Activated CD4-positive, alpha-beta T cell treated with anti-CD3 and anti-CD28 coated beads, Interleukin-2, amount 50 U/mL, for 4 hours (primary cell): ENCODE measurements at places on chromosomes 7 and 10.

- DNase-seq = no peak
These were observed 17.4 kb downstream of the CALML5 start for GRCh38 chr10:5482016-5482415.

DNA sequence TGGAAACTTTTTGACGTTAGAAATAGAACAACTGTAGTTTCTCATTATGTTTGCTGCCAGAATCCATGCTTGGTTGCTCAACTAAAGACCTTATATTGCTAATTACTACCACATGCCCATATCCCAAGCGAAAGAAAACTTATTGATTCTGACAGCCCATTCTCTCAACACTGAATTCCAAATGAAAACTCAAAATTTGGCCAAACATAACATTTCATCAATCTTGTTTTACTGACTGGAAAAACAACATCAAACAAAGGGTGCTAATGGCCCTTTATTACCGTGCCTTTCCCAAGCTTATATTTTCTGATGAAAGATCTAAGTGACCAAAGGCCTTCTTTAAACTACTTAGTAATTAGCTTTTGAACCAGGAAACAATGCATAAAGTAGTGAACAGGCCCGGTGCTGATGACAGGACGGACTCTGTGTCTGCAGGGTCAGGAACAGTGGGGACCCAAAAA is 531.8 kb downstream of the KCNMA1 start:
- DNase-seq = no peak

- no peak for DNase-seq
These were observed 24.4 kb downstream of the IPMK start for GRCh38 chr10:58243269-58243668.

DNA sequence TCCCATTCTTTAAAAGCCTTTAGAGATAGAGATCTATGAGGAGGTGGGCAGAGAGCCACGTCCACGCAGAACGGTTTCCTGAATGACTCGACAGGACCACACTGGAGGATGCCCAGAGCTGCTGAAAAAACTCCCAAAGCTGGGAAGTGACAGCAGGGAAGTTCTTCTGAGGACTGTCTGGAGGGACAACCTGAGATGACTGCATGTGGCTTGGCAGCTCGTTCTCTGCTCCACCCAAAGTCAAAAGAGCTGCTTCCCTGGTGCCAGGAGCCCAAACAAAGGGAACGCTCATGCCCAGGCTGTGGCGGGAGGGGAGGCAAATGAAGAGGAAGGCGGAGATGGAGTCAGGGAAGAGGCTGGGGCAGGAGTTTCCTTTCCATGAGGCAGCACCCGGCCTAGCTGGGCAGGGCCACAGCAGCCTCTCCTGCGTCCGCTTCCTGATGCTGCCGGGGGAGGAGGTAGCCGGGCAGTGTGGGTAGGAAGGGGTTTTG is 95.4 kb downstream of the CCDC3 start:
- DNase-seq = no peak

- DNase-seq = no peak
These were observed 31.6 kb downstream of the ELAPOR2 start for GRCh38 chr7:87027900-87028299.

- DNase-seq = no peak
These were observed 194.3 kb upstream of the PITRM1 start for GRCh38 chr10:3366735-3367405.

GRCh38 chr7:43905956-43906330 is 453 bp downstream of the URGCP start:
- no peak for DNase-seq

- no peak for DNase-seq
These were observed 216.8 kb upstream of the KLF6 start for GRCh38 chr10:4001811-4002210.

DNA sequence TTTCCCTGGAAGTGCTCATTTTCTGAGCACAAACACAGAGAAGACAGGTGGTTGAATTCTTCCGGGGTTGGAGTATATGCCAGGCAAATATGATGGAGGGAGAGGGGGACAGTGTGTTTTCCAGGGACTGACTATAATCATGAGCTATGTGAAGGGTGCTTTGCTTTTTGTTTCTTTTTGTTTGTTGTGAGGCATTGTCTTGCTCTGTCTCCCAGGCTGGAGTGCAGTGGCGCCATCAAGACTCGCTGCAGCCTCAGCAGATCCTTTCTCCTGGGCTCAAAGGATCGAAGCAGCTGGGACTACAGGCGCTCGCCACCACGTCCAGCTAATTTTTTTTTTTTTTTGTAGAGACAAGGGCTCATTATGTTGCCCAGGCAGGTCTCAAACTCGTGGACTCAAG is 47.3 kb upstream of the CPN1 start:
- DNase-seq = no peak

DNA sequence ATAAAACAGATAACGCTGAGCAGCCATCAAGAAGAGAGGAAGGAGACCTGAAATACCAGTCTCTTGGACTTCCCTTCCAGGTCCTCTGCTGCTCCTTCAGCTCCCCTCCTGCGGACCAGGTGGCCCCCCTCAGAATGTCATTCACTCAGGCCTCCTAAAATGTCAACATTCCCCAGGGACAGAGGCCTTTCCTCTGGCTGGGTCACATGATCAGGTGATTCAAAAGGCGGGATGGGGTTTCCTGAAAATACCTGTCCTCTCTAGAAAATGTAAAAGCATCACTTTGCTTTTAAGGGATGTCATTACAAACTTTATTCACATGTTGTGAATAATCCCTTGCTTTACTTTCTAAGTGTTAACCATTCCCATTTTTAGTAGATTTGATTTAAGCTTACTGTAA is 311.1 kb downstream of the INHBA start:
- no peak for DNase-seq

- no peak for DNase-seq
These were observed 259.7 kb downstream of the EXOC4 start for GRCh38 chr7:133512560-133512959.

- DNase-seq = no peak
These were observed 25.1 kb downstream of the PRKAG2 start for GRCh38 chr7:151851782-151852181.

- DNase-seq = no peak
These were observed 53.1 kb downstream of the PRKAG2 start for GRCh38 chr7:151823566-151824372.

DNA sequence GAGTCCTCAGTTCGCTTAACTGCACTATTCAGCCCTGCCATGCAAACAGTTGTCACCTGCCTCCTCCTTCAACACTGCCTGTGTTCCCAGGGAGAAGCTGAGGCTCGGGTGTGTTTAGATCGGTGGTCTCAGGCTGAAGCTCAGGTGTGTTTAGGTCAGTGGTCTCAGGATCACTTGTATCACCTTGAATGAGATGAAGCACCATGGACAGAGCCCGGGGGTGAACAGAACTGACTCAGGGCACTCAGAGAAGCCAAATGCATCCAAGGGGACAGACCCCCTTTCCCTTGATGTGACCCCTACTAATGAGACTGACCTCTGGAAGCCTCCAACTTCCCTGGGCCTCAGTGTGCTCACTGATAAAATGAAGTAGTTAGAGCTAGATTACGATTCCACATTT is 84.0 kb downstream of the CYTH3 start:
- DNase-seq = no peak

DNA sequence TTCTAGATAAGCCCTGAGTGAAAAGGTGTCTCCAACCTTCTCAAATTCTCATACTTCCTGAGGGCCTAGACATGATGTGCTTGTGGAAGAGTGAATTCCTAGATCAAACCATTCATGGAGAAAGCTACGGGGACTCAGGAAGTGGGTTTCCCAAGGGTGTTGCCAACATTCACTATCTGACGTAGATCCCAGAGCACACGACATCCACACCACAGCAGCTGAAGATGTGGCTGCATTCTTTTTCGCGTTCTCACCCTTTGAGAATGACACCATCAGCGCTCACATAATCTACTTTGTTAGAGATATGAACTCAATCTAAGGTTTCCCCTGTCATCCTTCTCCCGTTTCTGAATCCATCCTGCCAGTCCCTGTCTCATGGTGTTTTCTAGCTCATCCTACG is 290.8 kb downstream of the DNAJB6 start:
- no peak for DNase-seq

DNA sequence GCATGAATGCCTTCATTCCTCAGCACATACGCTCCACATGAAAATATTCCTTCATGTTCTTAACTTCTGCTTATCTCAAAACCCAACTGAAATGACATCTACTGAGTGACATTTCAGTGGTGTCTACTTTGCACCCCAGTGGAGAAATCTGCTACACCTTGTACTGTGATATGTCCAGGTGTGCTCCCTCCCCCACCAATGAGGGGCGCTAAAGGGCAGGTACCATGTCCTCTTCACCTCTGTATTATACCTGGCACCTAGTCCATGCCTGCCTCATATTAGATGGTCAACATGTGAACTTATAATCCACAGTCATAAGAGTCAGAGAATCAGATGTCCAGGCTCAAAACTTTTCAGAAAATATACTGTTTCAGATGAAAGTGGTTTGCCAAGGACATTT is 2.1 kb downstream of the PAXIP1 start:
- no peak for DNase-seq

DNA sequence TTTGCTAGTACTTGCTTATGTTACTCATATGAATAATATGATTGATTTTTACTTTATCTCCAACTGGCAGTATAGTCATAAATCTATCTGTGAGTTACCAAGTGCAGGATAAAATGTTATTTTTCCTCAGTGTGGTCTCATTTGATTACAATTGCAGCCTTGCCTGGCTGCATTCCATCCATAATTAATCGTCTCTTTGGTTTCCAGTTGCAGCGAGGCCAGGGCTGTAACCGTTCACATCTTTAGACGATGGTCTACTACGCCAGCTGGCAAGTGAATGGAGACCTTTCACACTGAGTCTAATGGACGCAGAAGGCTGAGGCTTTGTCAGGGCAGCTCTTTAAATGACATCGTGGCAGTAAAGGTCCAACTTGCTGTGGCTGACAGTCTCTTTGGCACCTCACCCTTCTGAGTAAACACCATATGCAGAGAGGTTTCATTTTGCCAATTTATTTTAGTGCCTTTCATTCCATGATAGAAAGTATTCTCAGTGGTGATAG is 84.0 kb downstream of the ARL4A start:
- no peak for DNase-seq

GRCh38 chr10:92916433-92916832 is 68.1 kb downstream of the EXOC6 start:
- DNase-seq = no peak

DNA sequence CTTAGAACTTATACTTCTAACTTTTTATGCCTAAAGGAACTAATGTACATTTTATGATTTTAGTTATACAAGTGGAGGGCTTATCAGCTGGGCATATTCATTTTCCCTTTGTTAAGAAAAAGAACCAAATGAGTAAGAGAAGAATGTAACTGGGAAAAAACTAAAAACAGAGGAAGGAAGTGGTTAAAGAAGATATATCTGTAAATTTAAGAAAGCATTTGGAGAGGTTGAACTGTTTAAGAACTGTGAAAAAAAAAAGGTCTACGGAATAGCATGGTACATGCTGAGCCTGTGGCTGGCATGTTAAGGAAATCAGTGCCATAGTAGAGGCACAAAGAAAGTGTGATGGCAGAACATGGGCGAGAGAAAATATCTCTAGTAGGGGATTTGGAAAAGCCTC is 6.2 kb downstream of the MDFIC start:
- DNase-seq = no peak

GRCh38 chr7:158299607-158300006 is 288.0 kb downstream of the PTPRN2 start:
- DNase-seq = no peak

DNA sequence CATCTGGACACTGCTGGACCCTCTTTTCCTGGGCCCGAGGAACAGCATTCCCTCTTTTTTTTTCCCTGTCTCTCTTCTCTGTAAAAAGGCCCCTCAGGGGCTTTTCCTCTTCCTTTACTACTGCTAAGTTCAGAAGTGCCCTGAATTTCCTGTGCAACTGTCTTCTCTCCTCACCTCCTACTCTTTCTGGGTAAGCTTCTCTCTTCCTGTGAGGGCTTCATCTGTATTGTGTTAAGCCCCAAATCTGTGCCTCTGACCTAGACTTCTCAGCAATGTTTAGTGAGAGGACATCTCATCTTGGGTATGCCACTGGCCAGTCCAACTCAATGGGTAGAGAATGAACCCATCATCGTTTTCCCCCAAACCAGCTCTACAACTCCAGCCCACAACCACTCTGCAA is 174.2 kb downstream of the PTEN start:
- DNase-seq = no peak

- DNase-seq = no peak
These were observed 335.4 kb upstream of the NRP1 start for GRCh38 chr10:33669904-33670303.

GRCh38 chr10:68156373-68157185 is 47.3 kb downstream of the MYPN start:
- peak; percentile 43 for DNase-seq

DNA sequence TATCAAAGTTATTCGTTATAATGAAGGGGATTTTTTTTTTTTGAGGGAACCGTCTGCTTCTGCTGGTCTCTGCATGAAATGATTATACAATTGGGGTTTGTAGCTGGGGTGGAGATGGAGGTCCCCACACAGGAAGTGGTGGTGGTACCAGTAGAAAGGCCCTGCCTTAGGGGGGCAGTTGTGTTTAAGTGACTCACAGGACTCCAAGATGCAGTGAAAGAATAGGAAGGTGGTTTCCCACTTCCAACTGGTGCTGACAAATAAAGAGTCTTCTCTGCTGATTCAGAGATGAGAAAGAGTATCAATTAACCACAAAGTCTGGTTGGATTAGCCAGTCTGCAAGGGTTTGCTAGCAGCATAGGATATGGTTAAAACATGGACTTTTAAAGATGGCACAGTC is 376.0 kb downstream of the SORCS3 start:
- no peak for DNase-seq

DNA sequence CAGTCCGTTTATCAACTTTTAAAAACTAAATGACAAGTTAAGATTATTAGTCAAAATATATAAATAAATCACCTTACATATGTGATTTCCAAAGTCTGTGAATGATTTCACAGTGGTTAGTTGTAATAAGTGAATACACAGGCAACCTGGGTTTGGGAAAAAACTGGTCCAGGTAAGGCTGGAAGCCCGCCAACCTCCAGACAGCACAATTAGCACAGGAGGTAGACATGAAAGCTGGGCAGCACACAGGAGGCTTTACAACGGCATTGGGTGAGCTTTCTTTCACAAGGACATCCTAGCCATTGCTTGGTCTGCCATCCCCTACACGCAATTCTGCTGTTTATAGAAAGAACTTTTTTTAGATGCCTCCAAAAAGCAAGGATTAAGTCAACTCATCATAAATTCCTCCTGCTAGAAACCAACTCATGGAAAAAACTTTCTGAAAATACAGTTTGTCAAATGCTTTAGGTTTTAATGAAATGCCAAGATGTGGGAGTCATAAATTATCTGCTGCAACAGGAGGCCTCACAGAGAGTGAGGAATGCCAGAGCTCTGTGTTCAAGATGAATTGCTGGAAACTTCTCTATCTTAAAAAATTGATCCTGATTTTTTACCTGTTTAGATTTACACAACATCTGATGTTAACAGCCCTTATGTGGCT is 346.8 kb upstream of the NFE2L3 start:
- no peak for DNase-seq

DNA sequence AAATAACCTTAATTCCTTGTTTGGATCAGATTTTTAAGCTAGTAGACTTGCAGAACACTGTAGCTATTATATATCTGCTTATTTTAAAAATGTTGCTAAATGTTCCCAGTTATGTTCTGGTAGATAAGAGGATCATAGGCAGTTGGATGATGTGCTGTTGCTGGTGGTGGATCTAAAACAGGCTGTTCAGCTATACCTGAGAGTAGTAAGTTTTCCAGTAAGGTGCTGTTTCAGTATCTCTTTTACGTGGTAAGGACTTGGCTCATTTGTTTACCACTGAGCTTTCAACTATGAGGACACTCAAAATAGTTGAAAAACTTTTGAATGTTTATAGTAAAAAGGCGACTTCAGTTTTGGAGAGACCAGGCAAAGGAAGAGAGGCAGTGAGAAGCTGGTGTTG is 180.9 kb downstream of the CDK14 start:
- DNase-seq = no peak

- DNase-seq = no peak
These were observed 80.1 kb upstream of the MKRN1 start for GRCh38 chr7:140559410-140559809.
